ENCODE measurements at places on chromosomes 12 and 14.
A peak's percentile ranks its signal among the peaks of the same experiment; 100 is the strongest.

DNA sequence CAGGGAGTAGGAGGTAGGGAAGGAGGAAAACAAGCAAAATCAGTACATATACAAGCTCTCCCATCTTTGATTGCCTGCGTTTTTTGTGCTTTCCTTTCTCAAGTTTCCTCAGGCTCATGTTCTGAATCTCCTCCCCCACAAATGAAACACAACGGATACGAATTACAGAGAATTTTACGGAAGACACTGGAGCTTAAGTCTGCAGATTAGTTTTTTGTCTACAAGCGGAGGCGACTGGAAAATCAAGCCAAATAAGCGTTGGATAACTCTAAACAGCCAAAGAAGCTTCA lies 612 bp downstream of the WBP11 start:
- DNase-seq = no peak

GRCh38 chr12:69851976-69852375 lies 26.9 kb downstream of the MYRFL start:
- peak; percentile 42 for DNase-seq

DNA sequence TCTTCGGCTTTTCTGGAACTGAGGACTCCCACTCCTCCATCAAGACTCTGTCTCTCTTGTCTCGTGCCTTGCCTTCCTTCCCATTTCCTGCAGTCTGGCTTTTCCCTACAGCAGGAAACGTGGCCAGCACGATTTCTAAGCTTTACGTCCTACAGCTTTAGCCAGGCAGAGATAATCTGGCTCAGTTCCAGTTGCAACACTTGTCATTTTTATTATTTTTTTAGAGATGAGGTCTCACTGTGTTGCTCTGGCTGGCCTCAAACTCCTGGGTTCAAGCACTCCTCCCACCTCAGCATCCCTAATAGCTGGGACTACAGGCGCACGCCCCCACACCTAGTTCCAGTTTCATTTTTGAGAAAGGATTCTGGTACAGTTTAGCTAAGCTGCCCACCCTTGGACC lies 19.9 kb downstream of the CALM1 start:
- no peak for DNase-seq

GRCh38 chr12:7935590-7936581 lies at the start of gene SLC2A3:
Gene SLC2A3 (minus strand): TSS chr12:7936187. CDS start chr12:7936034, 153 bp downstream.
- DNase-seq = peak; percentile 87

DNA sequence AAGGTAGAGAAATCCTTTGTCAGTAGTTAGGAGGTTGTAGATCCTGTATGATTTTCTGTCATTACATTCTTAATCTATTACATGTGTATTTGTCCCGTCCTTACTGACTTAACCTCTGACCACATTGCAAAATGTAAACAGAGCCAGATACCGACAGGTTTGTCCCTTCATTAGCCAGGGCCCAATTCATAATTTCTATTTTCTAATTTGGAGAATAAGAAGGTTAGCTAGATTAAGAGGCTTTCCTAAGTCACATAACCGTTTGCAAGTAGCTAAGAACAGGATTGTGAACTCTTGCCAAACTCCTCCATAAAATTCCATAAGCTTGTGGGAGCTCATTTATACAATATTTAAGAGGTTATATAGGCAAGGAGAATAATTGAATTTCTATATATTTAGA lies 352.6 kb downstream of the RAD51B start:
- no peak for DNase-seq

- no peak for DNase-seq
Measured at GRCh38 chr12:28265435-28266042, 75.3 kb downstream of the CCDC91 start.

- DNase-seq = no peak
Measured at GRCh38 chr14:66076176-66076575, 410.0 kb upstream of the CCDC196 start.

- DNase-seq = no peak
Measured at GRCh38 chr12:31658471-31659086, 909 bp upstream of the ETFBKMT start.

- no peak for DNase-seq
Measured at GRCh38 chr12:6346235-6346832, 4.5 kb upstream of the TNFRSF1A start.

DNA sequence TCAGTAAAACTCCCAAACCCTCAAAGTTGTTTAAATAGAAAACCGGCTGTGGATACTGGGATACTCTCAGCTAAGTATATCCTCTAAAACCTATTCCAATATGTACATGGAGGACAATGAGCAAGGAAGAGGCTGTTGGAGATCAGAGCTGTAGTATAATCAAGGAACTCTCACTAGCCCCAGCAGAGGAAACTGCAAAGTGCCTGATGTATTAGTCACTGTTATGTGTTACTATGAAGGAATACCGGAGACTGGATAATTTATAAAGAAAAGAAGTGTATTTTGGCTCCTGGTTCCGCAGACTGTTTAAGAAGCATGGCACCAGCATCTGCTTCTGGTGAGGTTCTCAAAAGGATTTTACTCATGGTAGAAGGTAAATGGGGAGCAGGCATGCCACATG lies 65.6 kb upstream of the RPL10L start:
- DNase-seq = no peak

GRCh38 chr12:32367381-32367780 lies 32.0 kb upstream of the FGD4 start:
- DNase-seq = no peak

GRCh38 chr12:31962076-31962475 lies 2.9 kb downstream of the RESF1 start:
- DNase-seq = no peak

GRCh38 chr14:93153121-93153520 lies 31.6 kb downstream of the MOAP1 start:
- no peak for DNase-seq

- no peak for DNase-seq
Measured at GRCh38 chr12:105228494-105228893, 7.5 kb downstream of the APPL2 start.

GRCh38 chr14:54488318-54488645 lies 498 bp downstream of the GMFB start:
- DNase-seq = no peak

DNA sequence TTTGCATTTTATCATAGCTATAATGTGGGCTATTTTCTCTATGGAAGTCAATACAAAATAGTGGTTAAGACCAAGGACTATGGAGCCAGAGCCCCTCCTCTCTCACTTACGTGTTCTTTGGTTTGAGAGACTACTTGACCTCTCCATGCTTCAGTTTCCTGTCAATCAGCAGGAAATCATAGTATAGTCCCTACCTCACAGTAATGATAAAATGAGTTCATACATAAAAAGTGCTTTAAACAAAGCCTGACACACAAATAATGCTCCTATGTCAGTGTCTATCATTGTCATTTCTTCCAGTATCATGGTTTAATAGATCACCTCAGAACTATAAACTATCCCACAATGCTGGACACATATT lies 90.4 kb downstream of the MED13L start:
- DNase-seq = no peak

GRCh38 chr14:91891721-91892220 lies 24.4 kb upstream of the TC2N start:
- peak; percentile 49 for DNase-seq

DNA sequence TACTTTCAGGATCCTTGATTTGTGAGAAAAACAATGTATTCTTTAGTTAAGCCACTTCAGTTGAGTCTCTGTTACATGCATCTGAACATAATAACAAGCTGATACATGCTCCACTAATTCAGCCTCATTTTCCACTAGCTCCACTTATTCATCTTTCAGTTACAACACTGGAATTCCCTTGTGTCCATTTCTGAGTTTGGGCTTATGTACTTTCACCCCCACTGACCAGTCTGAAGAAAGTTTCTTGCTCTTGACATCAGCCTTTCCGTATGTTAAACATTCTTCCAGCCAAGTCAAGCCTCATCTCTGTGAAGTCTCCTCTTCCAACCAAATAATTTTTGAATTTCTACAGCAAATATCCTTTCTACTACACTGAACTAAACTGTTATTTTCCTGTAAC lies 592.5 kb upstream of the NOVA1 start:
- DNase-seq = no peak

GRCh38 chr12:124551268-124552144 lies 15.9 kb downstream of the NCOR2 start:
- DNase-seq = no peak

GRCh38 chr12:67161322-67161918 lies 107.7 kb upstream of the CAND1 start:
- no peak for DNase-seq

GRCh38 chr12:65364046-65364445 lies 85.6 kb downstream of the MSRB3 start:
- DNase-seq = no peak

DNA sequence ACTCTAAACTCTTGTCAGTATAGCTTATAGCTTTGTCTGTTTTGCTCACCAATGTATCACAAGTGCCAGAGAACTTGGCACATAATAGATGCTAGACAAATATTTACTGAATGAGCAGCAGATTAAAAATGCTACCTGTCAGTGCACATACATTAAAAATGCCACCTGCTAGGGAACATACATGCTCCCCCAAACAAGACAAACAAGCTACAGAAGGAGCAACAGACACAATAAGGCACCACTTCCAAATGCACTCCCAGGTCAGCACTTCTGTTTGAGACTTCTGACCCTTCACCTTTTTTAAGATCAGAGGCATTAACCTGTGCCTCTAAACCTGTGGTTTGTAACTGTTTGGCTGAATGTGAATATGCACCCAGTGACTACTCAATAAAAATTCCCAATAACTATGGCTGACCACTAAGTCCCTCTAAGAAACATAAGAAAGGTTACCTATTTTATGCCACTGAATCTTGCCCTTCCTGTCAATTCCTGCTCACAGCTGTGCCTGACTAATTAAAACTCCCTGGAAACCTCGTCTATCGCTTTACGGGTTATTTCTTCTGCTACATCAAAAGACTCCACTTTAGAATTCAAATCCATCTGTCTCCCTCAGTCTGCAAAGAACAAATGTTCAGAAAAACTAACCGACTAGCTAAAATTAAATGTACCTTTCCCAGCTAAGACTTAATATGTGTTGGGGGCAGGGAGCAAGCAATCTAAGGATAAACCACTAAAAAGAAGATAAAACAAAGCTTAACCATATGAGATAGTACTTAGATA lies 41.0 kb downstream of the HECTD4 start:
- no peak for DNase-seq

- no peak for DNase-seq
Measured at GRCh38 chr12:53966385-53967133, 6.4 kb upstream of the HOXC11 start.

- DNase-seq = no peak
Measured at GRCh38 chr12:27330846-27331245, 1.8 kb upstream of the BMAL2 start.
